ENCODE measurements at places on chromosomes 5 and 9.

GRCh38 chr5:119524485-119524884, 72.2 kb downstream of the HSD17B4 start:
- no peak for DNase-seq

- no peak for DNase-seq
Measured at GRCh38 chr5:89303033-89303480, 420.1 kb upstream of the MEF2C start.

GRCh38 chr9:137711678-137712105, 92.9 kb downstream of the EHMT1 start:
- no peak for DNase-seq

- DNase-seq, result no peak
Measured at GRCh38 chr9:73689051-73689870, 537.6 kb downstream of the ANXA1 start.

- DNase-seq, result no peak
Measured at GRCh38 chr5:179167871-179168451, 107.8 kb downstream of the ZNF354C start.

- DNase-seq, result no peak
Measured at GRCh38 chr9:138061631-138062030, 184.0 kb downstream of the CACNA1B start.

DNA sequence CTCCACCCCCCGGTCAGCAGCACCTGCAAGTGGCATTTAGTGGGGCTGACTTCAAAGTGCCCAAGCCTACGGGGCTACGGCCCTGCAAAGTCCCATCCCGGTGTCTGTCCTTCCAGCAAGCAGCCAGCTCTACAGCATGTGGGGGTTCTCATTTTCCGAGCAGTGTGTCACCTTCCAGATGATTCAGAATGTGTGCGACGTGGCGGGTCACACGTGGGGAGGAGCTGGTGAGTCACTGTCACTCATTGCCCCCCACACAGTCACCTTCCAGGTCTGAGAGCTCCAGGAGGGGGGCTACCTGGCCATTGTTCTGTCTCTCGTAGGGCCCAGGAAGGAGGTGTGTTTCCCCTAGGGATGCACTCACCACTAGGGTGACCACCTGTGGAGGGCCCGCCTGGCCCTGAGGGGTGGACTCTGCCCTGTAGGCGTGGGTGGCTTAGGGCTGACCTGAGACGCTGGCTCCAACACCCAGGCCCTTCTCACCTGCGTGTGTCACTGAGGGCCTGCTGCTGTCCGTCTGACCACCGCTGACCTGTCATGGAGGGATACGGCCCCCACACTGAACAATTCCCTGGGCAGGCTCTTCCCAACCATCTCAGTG, 70.2 kb downstream of the SEMA4D start:
- DNase-seq, result no peak
